ENCODE measurements at places on chromosomes 3 and 15.

GRCh38 chr15:66456211-66456610 lies 41.4 kb downstream of the SNAPC5 start:
- peak; percentile 12 for DNase-seq

DNA sequence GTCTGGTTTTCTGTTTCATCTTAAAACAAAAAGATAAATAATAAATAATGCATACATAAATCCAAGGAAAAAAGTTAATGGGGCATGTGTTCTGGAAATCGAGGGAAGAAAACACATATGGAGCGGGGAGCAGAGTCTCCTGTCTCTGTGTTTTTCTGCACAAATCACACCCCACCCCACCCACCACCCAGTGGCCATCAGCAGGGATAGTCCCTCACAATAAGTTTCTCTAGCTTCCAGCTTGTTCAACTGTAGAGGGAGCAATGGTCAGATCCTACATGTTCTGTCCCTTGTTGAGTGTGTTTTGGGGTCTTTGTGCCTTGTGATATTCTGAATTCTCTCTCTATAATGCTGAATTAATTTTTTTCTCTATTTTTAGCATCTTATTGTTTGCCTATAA lies 26.8 kb upstream of the CHRNA7 start:
- DNase-seq = no peak

GRCh38 chr3:147237991-147238390 lies 168.4 kb downstream of the ZIC4 start:
- DNase-seq = no peak

- DNase-seq = no peak
Measured at GRCh38 chr15:84789762-84790161, 27.4 kb upstream of the ALPK3 start.

DNA sequence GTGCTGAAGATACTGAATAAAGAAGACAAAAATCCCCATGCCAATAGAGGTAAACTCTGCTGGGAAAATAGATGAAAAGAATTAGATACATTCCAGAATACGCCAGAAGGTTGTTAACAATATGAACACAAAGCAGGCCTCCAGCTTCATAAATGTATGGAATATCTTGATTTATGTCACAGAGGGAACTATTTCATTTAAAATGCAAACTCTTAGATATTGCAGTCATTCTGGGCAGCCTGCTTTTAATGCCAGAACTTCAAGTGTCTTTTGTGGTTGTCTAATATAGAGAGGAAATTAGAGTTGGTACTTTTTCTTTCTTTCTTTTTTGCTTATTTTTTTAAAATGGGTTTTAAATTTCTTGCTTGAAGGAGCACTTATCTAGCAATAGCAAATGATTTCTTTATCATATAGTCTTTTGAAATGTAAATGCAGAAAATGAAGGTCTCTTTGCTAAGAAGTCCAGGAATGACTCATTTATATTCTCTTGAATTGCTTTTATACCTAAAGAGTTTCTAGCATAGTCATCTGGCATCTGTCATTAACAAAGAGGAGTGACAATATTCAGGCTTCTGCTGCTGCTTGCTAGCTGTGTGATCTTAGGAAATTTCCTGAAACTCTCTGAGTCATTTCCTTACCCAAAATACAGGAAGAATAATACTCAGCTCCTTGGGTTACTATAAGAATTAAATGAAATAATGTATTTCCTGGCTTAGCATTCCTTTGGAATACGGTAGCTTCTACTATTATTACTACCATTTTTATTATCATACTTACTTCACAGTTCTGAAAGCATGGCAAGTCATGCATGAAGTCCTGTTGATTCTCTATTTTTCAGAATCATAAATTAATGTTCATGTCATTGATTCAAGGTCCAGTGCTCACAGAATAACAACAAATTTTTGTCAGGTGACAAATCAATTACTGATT lies 527.6 kb downstream of the DIPK2A start:
- DNase-seq = no peak

- no peak for DNase-seq
Measured at GRCh38 chr3:143081844-143082778, 37.5 kb upstream of the CHST2 start.

- DNase-seq = peak; percentile 79
Measured at GRCh38 chr3:59424268-59425010, 374.6 kb upstream of the CFAP20DC start.

DNA sequence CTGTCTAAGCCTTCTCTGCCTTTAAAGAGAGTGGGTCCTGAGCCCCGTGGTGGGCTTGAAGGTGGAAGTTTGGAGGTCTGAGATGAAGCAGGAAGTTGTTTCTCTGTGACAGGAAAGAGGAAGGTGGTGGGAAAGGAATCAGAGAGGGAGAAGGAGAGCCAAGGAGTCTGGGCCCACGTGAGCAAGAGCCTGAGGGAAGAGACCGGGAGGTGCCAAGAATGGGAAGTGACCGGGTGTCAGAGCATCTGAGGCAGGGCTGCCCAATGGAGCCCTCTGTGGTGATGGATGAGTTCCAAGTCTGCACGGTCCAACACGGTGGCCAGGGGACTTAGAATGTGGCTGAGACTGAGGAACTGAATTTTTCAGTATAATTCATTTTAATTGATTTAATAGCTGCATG lies 24.6 kb downstream of the ALDH1L1 start:
- DNase-seq = no peak

DNA sequence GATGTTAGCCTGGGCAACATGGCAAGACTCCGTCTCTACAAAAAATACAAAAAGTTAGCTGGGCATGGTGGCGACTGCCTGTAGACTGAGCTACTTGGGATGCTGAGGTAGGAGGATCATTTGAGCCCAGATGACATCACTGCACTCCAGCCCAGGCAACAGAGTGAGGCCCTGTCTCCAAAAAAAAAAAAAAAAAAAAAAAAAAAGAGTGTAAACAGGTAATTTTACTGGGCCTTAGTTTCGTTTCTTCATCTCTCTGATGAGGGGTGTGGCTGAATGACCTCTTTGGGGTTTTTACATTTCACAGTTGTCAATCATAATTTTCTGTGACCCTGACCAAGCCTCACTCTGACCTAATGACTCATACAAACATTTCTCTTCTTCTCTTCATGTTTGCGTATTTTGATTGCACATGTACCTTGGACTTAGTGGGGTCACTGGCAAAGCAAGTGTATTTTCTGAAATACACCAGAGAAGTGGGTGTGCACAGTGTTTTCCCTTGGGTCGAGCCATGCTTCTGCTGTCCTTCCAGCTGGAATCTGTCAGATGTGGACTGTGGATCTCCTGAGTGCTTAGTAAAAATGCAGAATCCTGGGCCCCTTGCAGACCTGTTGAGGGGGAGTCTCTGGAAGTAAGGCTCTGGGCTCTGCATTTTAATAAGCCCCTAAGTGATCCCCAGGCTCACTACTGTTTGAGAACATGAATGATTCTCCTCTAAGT lies 140.5 kb downstream of the FNDC3B start:
- no peak for DNase-seq

DNA sequence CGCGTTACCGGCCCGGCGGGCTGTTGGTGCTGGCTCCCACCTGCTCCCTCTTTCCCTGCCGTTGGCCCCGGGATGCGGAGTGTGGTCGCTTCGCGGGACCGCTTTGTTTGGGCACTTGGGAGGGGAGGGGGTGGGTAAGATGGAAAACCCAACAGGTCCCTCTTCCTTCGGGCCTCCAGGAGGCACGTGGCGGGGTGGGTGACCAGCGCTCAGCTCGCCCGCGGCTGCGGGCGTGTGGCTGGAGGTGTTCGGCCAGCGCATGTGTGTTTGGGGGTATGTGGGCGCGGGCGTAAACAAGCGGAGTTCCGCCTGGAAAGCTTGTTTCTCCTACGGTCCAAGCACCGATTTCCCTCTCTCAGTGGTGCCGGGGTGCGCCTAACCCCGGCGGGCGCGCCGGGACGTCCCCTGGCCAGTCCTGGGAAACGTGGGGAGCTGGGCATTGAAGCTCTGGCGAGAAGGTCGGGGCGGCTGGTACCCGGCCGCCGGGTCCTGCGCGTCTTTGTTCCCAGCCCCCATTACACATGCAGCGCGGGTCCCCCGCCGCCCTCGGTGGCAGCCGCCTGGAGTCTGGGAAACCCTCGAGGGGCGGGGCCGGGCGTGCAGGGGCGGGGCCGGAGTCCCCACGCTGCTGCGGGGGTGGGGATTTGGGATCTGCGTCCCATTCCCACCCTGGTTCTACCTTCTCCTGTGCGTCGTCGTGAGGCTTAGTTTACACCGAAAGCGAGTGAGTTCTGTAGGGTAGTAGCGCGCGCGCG lies 1.4 kb downstream of the ACVR2B start:
- peak; percentile 34 for DNase-seq

DNA sequence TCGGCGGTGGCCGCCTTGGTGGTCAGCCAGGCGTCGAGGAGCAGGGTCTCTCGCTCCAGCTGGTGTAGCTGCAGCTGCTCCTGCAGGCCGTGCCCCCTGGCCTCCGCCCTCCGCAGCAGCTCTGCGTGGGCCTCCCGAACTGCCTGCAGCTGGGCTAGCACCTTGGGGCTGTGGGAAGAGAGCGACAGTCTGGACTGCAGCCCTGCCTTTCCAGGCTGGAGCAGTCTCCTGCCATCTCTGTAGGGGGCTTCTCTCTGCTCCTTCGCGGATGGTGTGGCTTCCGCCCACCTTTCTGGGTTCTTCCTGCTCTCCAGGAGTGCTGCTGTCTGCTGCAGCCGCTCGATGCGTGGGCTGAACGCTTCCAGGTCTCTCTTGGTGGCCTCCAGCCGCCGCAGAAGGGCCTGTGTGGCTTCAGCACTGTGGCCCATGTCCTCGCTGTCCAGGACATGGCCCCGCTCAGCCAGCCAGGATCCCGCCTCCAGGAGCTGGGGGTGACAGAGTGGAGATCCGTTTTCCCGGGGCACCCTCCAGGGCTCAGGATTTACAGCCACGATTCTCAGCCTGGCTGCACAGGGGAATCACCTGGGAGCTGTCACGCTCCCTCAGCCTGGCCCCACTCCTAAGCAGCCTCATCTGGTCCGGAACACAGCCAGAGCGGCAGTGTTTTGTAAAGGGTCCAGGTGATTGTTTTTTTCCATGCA lies 16.8 kb downstream of the PLA2G4B start:
- DNase-seq = no peak

DNA sequence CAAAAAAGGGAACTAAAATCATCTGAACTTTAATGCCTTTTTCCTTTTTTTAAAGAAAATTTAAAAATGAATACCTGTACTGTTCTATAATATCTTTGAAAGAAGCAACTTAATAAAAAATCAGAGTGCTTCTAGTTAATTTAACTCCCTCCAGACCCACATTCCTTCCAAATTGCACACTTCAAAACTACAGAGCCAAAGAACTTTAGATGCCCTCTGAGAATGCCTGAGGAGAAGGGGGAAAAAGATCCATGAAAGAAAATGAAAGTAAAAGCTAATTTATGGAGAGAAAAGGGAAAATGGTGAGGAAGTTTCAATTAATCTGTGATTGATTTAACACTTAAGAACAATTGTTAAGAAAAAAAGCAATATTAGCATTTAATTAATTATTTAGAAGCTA lies 1141.6 kb downstream of the IGSF11 start:
- DNase-seq = peak; percentile 27

- peak; percentile 7 for DNase-seq
Measured at GRCh38 chr15:27589260-27589659, 509.9 kb downstream of the OCA2 start.

GRCh38 chr15:57948351-57949289 lies 116.9 kb downstream of the ALDH1A2 start:
- no peak for DNase-seq

DNA sequence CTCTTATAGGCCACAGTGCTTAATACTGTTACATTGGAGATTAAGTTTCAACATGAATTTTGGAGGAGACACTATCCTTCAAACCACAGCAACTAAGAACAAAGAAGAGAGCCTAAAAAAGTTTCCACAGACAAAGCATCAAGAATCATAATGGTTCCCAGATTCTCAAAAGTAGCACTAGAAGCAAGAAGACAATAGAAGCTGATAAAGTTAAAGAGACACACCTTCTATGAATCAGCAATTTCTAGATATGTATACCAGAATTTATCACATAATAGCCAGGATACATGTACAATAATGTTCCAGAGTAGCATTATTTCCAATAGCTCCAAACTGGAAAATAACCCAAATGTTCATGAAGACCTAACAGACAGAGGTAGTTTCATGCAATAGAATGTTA lies 12.2 kb downstream of the NKIRAS1 start:
- no peak for DNase-seq

DNA sequence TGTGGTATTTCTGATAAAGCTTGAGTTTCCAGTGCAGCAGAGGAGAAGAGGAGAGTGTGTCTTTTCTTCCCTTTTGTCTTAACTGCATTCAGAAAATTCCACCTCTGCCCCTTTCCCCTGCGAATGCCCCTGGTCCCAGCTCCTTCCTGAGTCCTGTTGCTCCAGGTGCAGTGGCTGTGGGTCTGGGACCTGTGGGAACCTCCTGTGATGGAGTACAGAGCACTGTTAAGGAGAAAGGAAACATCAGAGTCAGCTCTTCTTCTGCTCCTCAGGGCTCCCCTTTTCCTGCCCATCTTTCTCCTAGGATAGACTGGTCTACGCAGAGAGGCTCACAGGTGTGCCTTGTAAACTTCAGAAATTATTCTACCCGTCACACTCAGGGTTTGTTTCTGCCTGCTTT lies 165.8 kb upstream of the ROPN1 start:
- no peak for DNase-seq

DNA sequence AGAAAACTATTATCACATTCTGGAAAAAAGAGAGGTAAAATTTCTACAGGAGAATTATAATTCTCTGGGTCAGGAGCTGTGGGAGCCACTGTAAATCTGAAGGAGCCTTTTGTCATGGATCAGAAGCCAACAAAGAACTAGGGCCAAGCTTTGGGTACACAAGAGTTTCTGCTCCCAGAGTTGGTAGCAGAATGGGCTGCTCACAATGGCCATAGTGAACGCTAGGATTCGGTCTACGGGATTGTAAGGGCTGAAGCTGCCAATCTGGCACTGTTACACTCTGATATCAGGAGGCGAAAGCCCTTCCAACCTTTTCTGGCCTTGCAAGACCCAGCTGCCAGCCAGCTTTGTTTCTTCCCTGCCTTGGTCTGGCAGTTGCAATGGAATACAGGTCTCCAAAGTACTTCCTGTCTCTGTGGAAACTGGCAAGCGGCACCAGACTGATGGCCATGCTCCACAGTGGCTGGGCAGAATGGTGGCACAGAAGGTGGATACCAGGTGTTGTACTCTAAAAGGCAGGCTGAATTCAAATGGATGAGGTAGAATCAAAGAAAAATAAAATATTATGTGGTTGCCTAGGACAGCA lies 831.7 kb downstream of the CADM2 start:
- DNase-seq = no peak

DNA sequence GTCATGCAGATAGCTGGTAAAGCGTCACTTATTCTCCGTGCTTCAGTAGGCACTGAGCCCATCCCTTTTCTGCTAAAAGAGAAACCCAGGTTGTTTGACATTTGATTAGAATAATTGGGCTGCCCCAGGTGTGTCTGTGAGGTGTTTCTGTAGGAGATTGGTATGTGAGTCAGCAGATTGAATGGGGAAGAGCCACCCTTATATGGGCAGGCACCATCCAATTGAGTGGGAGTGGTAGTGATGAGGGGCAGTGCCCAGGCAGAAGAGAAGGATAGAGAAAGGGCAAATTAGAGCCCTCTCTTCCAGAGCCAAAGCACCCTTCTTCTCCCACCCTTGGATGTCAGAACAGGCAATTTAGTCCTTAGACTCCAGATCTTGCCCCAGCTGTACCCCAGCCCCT lies 384.3 kb upstream of the GBE1 start:
- no peak for DNase-seq

All from fibroblast of upper back skin (primary cell).